ENCODE measurements at places on chromosomes 1 and 21.

DNA sequence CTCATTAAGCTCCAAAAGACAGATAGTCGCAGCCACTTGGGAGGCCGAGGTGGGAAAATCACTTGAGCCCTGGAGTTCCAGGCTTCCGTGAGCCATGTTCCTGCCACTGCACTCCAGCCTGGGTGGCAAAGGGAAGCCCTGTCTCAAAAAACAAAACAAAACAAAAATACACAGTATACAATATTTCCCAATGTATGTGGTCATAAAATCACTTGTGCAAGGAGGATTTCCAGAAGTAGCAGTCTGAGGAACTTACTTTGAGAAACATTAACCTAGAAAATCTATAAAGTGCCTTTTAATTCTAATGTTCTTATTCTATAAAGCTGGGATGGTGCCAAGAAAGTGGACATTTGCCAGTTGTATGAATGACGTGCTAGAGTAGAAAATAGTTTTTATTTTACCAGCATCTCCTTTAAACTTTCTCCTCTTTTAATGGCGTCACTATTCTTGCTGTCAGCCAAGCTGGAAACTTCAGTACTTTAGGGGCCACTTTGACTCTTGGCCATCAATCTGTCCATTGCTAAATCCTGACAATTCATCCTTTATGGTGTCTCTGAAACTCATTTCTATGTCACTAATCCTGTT, 22.5 kb downstream of the FAM177B start:
- no peak for DNase-seq

GRCh38 chr1:15337656-15338402, 71.9 kb upstream of the EFHD2 start:
- DNase-seq, result peak; percentile 88

DNA sequence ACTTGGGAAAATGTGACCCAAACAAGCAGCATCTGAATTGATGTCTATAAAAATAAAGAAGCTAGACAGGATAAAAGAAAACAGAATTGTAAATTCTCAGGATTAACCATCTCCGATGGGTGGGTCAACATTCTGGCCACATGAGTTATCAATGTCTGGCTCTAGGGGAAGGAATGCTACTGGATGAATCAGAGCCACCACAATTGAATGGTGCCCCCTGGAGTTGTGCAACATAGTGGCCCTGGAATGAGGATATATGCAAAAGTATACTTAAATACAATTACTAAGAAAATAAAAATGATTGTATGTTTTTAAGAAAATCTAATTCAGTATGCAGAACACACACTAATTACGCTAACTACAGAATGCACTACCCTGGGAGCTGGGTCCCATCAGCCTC, 185.6 kb downstream of the TGFBR3 start:
- peak; percentile 79 for DNase-seq

DNA sequence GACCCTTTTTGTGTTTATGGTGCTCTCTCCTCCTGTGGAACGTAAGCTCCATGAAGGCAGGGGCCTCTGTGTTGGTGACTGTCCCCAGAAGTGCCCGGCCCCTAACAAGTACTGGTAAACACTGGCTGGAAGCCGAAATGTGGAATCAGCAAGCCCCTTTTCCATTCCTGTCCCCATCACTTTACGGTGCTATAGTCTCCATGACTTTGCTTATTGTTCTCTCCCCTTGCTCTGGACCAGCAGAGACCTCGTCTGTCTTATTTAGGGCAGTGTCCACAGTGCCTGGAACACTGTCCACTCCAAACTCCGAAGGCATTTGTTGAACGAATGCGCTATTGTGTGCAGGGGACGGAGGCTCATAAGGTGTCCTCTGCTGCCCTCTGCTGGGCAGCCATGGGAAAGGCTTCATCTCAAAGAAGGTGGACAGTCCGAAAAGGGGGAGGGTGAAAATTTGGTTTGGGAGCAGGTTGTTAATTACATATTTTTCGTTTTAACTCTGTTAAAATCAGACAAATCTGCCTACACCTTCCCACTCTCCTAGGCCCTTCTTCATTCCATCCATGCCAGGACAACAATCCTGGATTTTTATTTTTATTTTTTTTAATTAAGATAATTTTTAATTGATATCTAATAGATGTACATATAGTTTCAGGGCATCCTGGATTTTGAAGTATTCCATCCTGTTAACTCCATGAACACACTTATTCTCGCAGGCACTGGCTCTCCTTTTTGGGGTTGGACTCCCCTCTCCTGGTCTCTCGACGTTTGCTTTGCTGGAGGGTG, 115.6 kb downstream of the PGBD5 start:
- DNase-seq, result peak; percentile 46

GRCh38 chr1:199129247-199129646, 490.4 kb downstream of the PTPRC start:
- peak; percentile 14 for DNase-seq

DNA sequence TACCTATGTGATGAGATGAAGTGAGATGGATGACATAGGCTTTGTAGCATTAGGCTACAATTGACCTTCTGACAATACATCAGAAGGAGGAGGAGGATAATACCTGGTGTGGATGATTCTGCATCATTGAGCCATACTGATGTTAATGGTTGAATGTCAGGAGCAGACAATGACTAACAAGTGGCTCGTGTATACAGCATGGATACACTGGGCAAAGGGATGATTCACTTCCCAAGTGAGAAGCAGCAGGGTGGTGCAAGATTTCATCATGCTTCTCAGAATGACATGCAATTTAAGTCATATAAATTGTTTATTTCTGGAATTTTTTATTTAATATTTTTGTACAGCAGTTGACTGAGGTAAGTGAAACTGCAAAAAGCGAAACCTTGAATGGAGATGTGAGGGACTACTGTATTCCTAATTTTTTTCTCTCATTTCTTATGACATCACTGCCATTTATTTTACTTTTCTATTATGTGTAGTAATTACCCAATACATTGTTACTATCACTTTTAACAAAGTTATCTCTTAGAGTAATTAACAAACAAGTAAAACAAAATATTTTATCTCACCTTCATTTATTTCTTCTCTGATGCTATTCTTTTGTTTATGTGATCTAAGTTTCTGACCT, 34.4 kb upstream of the COP1 start:
- peak; percentile 88 for DNase-seq

- no peak for DNase-seq
Measured at GRCh38 chr1:67729872-67730271, 44.9 kb downstream of the GADD45A start.

DNA sequence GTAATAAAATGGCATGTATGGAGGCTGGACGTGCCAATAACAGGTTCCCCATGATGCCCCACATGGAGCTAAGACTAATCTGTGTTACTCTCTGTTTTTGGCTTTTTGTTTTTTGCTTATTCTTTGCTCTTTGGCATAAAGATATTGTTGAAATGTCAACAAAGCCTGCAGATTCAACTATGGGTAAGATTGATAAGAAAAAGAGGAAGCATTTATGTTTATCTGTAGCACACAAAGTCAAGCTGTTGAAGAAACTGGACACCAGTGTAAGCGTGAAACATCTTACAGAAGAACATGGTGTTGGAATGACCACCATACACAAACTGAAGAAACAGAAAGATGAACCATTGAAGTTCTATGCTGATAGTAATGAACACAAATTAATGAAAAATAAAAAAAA, 402.7 kb downstream of the LTN1 start:
- no peak for DNase-seq

DNA sequence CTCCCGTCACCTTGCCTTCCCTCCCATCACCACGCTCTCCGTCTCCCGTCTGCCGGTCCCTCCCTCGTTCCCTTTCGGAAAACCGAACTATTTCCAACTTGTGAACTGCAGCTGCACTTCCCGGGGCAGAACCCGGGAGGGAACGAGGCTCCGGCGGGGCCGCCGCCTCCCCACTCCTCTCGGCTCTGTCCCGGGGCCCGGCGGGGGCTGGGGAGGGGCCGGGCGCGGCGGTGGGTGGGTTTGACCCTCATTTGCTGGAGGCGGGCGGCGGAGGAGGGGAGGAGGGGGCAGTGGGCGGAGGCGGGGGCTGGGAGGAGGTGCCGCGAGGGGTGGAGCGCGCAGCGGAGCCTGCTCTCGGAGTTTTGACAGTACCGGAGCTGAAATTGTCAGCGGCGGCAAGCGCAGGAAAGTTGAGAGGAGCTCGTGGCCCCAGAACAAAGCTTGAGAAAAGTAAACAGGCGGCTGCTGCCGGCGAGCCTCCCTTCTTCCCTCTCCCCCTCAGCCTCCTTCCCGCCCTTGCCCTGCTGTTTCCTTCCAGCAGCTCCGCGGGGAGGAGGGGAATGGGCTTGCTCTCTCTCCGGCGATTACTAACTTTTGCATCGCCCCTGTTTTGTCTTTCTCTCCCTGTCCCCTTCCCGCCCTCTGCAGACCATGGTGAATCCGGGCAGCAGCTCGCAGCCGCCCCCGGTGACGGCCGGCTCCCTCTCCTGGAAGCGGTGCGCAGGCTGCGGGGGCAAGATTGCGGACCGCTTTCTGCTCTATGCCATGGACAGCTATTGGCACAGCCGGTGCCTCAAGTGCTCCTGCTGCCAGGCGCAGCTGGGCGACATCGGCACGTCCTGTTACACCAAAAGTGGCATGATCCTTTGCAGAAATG, 2.9 kb downstream of the LMO4 start:
- peak; percentile 62 for DNase-seq

DNA sequence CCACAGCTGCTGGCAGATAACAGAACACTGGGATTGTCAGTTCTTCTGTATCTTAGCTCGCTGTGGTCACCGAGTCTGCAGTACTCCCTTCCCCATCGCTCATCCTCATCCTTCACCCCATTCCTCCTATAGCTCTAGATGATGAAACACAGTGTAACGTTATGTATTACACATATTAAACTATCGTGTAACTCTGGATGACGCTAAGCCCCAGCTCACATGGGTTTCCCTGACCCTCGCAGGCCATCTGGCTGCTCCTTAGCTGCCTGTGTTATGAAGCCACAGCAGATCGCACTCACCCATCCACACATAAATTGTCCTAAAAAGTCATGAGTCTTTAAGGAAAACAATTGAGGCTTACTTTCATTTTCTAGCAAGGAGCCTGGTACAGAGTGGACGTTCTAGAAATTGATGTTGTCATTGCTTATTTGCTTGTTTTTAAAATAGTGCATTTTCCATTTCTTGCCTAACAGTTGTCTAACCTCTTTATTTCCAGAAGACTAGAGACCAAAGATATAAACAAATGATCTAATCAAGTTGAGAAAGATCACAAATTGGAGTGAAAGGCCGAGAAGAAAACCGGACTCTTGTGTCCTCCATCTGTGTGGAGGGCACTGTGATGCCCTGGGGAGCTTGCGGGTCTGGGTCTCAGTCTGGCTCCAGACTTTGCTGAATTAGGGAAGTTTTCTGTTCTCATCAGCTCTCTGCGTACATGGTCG, 24.3 kb upstream of the PCP4 start:
- no peak for DNase-seq

GRCh38 chr1:43321331-43321891, 16.2 kb upstream of the MPL start:
- no peak for DNase-seq

- peak; percentile 79 for DNase-seq
Measured at GRCh38 chr1:153032677-153033308, 1.8 kb downstream of the SPRR1B start.

DNA sequence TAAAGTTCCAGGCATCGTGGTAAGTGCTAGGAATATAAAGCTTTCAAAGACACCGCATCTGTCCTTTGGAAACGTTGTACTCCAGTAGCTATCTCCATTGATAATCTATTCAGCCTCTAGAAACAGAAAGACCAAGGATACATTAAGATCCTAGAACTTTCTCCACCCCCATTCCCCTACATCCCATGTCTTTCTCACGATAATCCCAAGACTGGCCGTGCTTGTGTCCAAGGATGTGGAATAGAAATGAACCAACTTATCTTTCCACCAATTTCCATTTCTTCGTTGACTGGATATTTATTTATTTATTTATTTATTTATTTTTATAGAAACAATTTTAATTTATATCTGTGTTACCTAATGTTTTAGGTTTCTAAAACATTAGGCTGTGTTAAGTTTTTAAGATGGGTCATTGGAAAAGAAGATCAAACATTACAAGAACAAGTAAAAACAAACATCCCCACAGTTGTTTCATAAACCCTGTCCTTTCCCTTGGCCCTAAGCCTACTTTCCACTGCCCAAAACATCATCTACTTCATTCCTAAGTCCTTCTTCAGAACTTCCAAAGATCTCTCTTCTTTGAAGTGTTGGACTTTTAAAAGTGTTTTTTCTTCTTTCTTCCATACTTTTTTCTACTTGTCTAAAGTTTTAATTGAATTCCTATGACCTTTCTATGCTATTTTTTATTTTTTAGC, 39.7 kb downstream of the LRRC8C start:
- DNase-seq, result peak; percentile 26

DNA sequence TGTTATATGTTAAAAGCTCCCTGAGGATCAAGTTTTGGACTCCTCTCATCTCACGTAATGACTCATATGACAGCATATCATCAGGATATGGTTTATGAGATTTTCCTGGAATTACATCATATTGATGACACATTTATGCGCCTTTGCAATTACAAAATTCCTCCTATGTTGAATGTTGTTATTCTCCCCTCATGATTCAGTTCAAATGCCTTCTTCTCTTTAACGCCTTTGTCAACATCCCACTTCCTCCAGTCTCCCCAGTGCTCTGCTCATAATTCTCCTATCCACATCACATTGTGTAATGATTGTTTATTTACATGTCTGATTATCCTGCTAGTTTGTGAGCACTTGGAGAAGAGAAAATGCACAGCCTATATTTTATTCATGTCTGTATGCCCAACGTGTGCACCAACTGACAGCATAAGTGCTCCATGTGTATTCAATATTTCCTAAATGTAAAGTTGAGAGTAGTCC, 80.9 kb upstream of the BACH1 start:
- DNase-seq, result peak; percentile 99

DNA sequence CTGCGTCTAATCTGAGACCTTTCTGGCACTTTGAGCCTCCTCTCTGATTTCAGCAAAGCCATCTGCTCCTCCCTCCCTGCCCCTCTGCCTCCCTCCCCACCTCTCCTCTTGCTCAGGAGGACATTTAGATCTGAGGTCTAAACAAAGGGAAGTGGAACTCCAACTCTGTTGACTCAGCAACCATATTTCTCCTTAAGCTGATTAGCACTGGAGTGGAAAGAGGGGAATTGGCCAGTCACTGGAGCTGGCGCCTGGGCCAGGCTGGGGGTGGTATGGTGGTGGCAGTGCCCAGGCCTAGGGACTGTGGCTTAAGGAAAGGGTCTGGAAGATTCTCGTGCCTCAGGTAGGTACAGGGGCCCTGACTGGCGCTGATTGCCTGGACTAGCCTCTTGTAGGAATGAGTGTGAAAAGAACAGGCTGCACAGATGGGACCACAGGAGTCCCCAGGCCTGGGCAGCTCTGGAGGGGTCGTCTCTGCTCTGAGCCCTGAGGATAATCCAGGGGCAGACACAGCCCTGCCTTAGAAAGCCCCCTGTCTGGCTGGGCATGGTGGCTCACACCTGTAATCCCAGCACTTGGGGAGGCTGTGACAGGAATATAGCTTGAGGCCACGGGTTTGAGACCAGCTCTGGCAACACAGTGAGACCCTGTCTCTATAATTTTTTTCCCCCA, 11.9 kb downstream of the SH2D2A start:
- DNase-seq, result no peak

DNA sequence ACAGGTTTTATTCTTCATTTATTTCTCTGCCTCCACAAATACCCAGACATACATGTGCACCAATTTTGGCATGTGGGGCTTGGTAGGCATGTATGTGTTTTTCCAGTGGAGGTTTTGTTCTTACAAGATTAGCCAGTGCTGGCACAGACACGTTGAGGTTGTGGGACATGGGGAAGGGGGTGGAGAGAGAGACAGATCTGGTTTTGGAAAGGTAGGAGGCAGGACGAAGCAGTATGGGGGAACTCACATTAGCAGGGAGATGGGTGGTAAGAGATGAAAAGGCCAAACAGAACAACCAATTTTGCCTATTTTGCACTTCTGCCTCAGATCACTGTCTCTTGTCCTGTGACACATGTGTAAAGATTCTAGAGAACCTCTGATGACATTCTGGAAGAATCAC, 166.1 kb upstream of the HMGB4 start:
- DNase-seq, result no peak

Data from HCEC 1CT (cell line).